ENCODE measurements at places on chromosomes 12 and 14.
A peak's percentile ranks its signal among the peaks of the same experiment; 100 is the strongest.

DNA sequence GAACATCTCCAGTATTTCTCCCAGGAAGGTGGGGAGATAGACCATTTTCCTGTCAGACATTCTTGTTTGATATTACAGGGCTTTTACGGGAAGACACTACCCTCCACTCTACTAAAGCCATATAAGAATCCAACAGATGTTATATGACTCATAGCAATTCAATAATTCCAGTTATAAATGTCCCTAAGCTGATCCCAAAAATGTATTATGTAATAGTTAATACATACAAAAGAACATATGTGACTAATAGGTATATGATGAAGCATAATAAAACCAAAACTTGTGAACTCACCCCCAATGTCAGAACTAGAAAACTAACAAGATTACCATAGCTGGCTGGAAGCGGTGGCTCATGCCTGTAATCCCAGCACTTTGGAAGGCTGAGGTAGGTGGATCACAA is 84.2 kb downstream of the EFCAB11 start:
- no peak for DNase-seq

DNA sequence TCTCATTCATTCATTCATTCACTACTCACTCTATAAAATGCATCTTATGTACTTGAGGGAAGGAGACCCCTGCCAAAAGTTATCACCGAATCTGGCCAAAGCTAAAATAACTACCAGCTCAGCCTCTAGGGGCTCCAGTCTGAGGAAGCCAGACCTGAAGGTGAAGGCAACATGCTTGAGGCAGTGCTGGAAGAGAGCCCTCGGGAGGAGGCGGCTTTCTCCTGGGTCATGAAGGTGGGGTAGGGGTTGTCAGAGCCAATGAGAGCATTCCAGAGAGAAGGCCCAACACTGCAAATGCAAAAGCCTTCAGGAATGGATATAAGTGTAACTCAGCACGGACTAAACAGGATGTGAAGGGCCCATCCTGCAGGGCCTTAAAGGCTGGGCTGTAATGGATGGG is 62.4 kb downstream of the GSC start:
- no peak for DNase-seq

DNA sequence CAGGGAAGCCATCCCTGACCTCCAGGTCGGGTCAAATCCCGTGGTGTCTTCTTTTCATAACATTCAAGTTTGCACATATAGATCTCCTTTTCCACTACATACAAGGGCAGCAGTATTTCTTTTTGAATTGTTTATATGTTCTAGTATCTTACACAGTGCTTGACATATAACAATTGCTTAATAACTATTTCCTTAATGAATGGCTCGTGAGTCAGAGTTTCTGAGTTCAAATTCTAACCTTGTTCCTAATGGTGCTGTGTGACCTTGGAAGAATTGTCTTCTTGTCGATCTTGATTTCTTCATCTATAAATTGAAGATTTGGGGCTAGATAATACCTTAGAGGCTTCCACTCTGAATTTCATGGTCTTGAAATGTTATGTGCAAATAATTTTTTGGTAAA is 57.2 kb upstream of the PELI2 start:
- no peak for DNase-seq

- DNase-seq = no peak
These were observed 102.1 kb downstream of the DUSP6 start for GRCh38 chr12:89250213-89250612.

- DNase-seq = no peak
These were observed 1.3 kb downstream of the PLEKHG3 start for GRCh38 chr14:64705381-64706118.

DNA sequence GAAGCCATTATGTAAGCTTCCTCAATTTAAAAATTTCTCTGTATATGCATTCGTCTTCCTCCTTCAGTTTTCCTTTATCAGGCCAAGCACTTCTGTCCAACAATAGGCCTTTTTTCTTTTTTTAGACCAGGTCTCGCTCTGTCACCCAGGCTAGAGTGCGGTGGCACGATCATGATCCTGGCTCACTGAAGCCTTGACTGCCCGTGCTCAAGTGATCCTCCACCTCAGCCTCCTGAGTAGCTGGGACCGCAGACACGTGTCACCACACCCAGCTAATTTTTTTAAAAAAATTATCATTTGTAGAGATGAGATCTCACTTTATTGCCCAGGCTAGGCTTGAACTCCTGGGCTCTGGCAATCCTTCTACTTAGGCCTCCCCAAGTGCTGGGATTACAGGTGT is 25.8 kb downstream of the TAOK3 start:
- peak; percentile 80 for DNase-seq

DNA sequence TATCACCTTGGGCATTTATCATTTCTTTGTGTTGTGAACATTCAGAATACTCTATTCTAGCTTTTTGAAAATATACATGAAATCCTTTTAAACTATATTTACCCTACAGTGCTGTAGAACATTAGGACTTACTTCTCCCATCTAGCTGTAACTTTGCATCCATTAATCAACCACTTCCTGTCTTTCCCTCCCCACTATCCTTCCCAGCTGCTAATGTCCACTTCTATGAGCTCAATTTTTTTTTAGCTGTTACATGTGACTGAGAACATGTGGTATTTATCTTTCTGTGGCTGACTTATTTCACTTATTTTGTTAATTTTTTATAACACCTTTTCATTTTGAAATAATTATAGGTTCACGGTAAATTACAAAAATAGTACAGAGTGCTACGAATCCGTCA is 136.0 kb downstream of the LMNTD1 start:
- DNase-seq = no peak
